ENCODE measurements at places on chromosomes 6 and 20.

GRCh38 chr20:40680161-40680959 is 8.7 kb downstream of the MAFB start:
- no peak for DNase-seq

DNA sequence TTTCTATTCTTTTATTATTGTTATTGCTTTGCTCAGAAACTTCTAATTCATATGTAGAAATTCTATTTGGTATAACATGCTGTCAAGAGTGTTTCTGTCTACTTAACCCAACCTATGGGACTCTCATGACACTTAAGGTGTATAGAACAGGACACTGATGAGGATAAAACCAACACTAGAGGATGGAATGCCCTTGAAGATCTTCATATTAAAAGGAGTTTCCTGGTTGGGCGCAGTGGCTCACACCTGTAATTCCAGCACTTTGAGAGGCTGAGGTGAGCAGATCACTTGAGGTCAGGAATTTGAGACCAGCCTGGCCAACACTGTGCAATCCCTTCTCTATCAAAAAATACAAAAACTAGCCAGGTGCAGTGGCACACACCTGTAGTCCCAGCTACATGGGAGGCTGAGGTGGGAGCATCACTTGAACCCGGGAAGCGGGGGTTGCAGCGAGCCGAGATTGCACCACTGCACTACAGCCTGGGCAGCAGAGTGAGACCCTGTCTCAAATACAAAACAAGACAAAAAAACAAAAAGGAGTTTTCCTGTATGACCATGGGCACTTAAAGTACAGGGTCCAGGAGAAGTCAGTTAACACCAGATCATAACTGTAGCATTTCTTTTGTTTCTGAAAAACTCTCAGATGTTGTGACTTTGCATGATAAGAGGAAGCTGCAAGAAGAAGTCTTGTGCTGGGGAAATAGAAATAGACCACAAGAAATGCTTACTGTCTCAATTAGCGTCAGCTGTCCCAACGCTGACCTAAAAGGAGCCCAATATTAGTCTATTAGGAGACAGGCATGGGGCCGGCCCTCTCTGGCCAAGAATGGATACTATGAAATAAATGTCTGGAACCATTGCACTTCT is 38.9 kb upstream of the CD2AP start:
- DNase-seq, result no peak

- DNase-seq, result no peak
Observed at GRCh38 chr6:163732479-163732878, 318.0 kb downstream of the QKI start.

DNA sequence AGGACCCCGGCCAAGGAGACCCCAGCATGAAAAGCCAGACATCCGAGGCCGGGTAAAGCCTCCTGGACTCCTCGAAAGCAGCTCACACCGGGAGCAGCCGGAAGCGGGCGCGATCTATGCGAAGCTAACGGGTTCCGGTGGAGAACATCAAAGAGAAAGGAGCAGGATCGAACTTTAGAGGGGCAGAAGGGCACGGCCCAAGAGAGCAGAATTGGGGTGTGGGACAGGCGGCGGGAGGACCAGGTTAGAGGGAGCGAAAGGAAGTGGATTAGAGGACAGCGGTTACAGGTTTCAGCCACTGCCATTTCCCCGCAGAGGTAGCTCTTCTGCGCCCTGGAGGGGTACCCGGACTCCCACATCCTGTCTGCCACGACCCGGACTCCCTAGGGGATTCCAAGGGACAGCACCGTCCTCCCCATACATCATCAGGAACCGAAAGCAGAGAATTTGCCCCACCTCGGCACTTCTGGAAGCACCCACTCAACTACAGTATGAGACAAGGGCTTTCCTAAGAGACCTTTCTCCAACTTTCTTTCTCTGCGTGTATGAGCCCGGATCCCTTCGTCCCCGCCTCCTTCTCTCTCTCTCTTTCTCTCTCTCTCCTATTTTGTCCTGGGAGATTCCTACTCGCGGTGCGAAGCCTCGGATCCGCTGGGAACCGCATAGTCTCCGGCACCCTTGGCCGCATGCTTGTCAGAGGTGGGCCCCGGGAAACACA is 507 bp upstream of the VGLL2 start:
- no peak for DNase-seq

GRCh38 chr6:111030008-111031007 is 48.5 kb downstream of the RPF2 start:
- no peak for DNase-seq

DNA sequence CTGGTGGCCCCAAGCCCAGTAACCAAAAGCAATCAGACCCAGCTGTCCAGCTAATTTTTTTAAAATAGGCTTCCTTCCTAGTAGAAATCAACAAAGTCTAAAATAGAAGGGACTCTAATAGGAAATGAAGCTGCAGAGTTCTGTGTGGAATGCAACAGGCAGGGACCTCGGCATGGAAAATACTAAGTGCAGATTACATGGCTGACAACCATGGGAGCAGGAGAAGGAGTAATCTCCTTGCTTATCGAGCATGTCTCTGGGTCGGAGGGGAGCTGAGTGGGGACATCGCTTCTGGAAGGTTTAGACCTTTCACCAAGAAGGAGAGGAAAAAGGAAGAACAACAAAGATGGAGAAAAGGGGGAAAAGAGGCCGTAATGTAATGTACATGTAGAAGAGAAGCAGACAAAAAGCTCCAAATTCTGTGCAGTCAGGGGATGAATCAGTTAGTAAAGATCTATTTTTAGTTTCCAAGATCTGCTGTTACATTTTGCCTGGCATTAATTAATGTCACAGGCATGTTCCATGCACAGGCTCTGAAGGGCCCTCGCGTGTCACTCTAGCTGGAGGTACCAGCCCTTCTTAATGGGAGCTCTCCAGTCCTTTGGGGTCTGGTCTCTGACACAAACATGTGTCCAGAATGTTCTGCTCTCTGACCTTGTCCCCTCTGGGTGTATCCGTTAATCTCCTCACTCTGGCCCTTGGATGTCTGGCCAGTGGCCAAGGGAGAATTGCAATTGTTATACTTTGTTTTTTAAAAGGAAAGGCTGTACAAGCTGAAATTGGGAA is 16.6 kb upstream of the ZNF831 start:
- DNase-seq, result no peak

- DNase-seq, result peak; percentile 69
Observed at GRCh38 chr6:108541843-108542759, 18.6 kb upstream of the FOXO3 start.

- no peak for DNase-seq
Observed at GRCh38 chr6:39411465-39411864, 89.0 kb upstream of the KCNK16 start.

DNA sequence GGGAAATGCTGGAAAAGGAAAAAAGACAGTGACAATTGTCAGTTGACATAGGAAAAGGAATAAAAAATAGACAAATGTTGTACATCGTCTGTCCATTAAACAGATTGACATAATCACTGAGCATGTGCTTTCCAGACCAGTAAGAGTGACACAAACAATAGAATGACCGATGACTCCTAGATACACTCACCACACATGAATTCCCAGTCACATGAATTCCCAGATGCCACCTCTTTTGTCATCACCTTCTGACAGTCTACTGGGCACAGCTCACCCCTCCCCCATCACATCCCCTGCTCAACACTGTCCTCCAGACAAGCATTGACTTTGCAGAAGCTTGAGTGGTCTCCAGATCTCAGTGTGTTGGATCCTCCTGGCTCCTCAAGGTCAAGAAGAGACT is 25.9 kb downstream of the POM121L2 start:
- no peak for DNase-seq

- no peak for DNase-seq
Observed at GRCh38 chr6:7236306-7237209, 76.4 kb downstream of the SSR1 start.

GRCh38 chr6:23414051-23414445 is 712.0 kb upstream of the NRSN1 start:
- DNase-seq, result no peak

DNA sequence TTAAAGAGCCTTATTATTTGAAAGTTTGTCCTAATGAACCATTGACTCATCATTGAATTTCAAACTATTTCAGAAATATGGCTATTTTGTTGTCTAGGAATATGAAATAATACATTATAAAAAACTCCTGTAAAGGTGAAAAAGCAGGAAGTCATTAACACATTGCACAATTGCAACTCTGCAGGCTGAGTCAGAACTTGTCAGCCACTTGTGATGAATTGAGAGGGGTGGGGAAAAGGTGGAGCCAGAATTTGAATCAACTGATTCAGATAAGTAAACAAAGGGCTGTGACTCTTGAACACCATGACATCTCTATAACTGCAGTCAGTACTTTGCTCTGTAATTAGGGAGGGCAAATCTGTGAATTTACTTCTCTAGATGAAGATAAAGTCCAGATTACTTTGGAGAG is 6.0 kb downstream of the C6orf141 start:
- no peak for DNase-seq

DNA sequence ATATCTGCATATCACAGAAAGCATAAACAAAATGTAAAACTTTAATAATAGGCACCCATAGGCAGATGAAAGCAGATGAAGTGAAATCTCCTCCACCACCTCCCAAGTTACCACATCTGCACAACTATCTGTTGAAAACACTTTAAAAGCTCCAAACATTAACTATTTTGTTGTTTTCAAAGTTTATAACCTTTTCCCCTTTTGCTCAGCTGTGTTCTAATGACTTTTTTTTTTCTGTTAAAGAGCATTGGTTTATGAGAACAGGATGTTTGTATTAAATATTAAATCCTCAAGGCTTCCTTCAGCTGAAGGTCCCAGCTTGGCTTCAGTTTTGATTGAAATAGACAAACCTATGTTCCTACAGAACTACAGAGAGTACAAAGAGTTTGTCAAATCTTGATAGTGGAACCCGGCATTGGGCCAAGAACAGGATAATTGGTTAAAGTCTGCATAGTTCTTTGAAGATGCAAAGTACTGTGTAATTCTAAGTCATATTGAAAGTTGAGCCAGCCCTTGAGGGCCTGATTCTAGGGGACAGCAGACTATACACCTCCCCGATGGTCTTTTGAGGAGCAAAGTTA is 255.1 kb upstream of the JAG1 start:
- DNase-seq, result no peak

DNA sequence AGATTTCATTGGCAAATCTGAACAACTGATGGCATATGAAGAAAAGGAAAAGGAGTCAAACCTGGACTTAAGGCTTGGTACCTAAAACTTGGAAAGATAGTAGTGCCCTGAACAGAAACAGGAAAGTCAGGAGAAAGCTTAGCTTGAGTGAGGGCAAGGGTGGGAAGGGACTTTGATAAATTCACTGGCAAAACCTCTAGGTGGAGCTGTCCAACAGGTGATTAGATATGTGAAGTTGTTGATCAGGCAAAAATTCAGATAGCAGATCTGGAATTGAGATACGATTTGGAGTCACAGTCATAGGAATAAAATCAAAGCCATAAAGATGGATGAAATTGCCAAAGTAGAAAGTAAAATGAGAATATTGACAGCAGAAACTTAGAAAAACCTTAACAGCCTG is 16.1 kb upstream of the ZNF292 start:
- DNase-seq, result peak; percentile 17

GRCh38 chr20:1863296-1863695 is 31.9 kb upstream of the SIRPA start:
- no peak for DNase-seq

- peak; percentile 79 for DNase-seq
Observed at GRCh38 chr6:137705160-137706082, 161.6 kb upstream of the TNFAIP3 start.

DNA sequence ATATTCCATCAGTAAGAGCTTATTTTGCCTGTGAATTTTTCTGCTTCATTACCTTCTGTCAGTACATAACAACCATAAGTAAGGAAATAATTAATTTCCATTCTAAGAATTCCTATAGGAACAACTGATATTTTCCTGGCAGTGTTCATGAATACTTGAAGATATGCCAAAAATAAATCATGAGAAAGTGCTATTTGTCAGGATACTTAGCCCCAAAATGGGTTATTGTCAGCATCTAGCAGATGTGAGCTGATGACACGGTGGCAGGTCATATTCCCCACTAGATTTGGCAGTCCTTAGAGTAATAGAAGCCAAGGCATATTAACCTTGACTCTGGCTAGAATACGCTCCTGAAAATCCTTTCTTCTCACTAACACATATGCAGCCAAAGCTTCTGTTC is 43.2 kb upstream of the CRISP1 start:
- no peak for DNase-seq

All from activated naive CD4-positive, alpha-beta T cell treated with Interleukin-2 at 50 U/mL for 16 hours (primary cell).